ENCODE measurements at places on chromosomes 5 and 9. TPM values are rescaled to one million over a fixed set of nuclear protein-coding genes. Genes with fewer than 3 reads are reported as not detected.

PHF24 gene
- polyA plus RNA-seq = not detected

DBH gene
- polyA plus RNA-seq = not detected

COL5A1 gene
- 109 TPM for polyA plus RNA-seq

LCN12 gene
- polyA plus RNA-seq = 0.02 TPM

DRD1 gene
- polyA plus RNA-seq = 0.19 TPM

IL13 gene
- polyA plus RNA-seq = not detected

PCAT7 gene
- polyA plus RNA-seq = 0.01 TPM

RNF183 gene
- polyA plus RNA-seq = not detected

- no peak for DNase-seq
These were observed 1279.5 kb downstream of the CDH12 start for GRCh38 chr5:21573416-21574314.

GRCh38 chr9:129400001-129400970, 220.6 kb downstream of the C9orf50 start:
- DNase-seq = no peak

GRCh38 chr5:145160679-145161078, 674.5 kb downstream of the PRELID2 start:
- DNase-seq = no peak

DNA sequence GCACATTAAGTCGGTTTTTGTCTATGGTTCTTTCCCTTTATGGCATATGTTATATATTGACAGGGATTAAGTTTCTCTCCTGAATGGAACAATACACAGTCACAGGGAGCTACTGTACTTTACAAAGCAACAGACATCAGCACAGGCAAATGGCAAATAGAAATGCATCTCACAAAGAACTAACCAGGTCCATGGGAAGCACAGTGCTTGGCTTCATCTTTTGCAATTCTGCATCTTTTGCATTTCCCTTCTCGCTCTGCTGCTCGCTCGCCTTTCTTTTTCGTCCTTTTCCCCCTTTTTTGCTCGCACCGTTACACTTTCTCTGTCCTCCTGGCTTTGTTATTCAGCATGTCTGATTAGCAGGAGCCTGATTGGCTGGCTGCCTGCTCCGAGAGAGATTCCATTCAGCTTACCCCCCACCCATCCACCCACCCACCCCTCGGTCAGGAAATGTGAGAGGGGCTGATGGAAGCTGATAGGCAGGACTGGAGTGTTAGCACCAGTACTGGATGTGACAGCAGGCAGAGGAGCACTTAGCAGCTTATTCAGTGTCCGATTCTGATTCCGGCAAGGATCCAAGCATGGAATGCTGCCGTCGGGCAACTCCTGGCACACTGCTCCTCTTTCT, at the start of gene ADAMTSL1:
Gene ADAMTSL1, plus strand, starts transcription at position 502 of the 628 bp plus-strand sequence. Its CDS starts 80 bp downstream, at position 582.
- DNase-seq = peak; percentile 68

- DNase-seq = no peak
These were observed 83.8 kb upstream of the FREM1 start for GRCh38 chr9:14993901-14994554.

- DNase-seq = peak; percentile 61
These were observed 737 bp downstream of the SLC1A3 start for GRCh38 chr5:36607114-36607571.

- no peak for DNase-seq
These were observed 2267.7 kb upstream of the ACO1 start for GRCh38 chr9:30116673-30117217.

DNA sequence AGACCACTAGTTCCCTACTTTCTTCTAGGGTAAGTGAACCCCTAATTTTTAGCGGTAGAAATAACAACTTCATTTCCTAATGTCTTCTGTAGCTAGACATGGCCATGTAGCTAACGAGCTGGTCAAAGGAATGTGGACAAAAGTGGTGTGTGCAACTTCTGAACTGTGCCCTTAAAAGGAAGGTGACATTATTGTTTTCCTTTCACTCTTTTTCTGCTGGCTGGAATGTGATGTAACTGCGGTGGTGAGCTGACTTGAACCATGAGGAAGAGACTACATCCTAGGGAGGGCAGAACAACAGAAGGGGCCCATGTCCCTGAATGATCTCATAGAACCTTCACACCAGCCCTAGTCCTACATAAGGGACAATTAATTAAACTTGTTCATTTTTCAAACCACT, 1.3 kb upstream of the SNX2 start:
- DNase-seq = no peak

DNA sequence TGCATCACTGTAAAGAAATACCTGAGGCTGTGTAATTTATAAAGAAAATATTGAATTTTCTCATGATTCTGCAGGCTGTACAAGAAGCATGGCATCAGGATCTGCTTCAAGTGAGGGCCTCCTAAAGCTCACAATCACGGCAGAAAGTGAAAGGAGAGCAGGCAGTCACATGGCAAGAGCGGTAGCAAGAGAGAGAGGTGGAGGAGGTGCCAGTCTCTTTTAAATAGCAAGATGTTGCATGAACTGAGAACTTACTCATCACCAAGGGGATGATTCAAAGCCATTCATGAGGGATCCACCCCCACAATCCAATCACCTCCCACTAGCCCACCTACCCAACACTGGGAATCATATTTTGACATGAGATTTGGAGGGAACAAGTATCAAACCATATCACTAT, 184.5 kb upstream of the PAPPA start:
- DNase-seq = peak; percentile 43

DNA sequence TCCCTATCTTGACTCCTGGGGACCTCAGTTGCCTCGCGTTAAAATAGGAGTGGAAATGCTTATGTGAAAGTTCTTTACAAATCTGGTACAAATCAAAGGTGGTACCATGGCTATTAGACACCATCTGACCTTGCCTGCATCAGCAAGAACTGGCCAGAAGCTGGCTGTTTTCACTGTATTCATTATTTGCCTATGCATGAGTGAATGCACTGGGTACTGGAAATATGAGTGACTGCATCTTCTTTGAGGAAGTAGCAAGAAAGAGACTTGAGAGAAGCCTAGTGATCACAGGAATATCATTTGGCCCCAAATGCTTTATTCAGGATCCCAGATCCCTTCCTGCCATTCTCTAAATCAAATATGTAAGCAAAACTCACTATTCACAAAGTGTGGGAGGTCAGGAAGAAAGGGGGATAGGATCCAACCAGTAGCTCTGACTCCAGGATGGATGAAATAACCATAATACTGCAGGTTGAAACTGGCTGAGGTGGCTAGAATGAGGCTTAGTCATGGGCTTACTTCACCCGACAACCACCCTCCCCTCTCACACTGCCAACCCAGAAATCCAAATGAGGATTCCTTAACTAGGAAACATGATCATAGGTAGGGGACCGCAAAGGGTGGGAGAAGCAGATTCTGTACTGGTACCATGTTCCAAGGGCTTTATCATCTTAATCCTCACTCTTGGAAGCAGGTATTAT, 56.7 kb downstream of the FAM114A2 start:
- no peak for DNase-seq

GRCh38 chr9:77325058-77325457, 147.7 kb downstream of the VPS13A start:
- no peak for DNase-seq

GRCh38 chr9:88739373-88739772, 204.4 kb downstream of the NXNL2 start:
- no peak for DNase-seq

GRCh38 chr9:6779417-6780241, 21.9 kb downstream of the KDM4C start:
- peak; percentile 84 for DNase-seq

GRCh38 chr5:16160706-16161105, 18.9 kb downstream of the MARCHF11 start:
- DNase-seq = peak; percentile 52

GRCh38 chr5:124421584-124421983, 324.9 kb downstream of the ZNF608 start:
- no peak for DNase-seq

DNA sequence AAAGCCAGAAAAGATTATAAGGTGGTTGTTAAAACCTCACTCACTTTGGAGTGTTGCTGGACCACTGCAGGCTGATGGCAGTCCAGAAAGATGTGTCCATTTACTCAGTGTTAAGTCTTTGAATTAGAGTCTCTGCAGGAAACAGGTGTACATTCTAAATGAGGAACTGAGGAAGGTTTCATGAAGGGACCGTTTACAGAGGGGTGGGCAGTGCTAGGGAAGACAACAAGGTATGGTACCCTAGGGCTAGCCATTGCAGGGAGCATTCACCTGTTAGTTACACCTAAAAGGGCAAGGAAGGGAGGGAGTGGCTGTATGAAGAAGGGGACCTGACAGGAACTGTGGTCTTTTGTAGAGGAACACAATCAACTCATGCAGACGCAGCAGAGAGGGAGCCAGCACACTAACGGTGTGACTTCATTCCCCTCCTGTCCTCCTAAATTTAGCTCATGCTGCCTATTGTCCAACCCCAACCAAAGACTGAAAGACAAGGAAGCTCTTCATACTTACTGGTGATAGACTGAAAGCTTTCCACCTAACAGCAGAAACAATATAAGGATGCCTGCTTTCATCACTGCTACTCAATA, 32.2 kb upstream of the PAX5 start:
- DNase-seq = no peak

DNA sequence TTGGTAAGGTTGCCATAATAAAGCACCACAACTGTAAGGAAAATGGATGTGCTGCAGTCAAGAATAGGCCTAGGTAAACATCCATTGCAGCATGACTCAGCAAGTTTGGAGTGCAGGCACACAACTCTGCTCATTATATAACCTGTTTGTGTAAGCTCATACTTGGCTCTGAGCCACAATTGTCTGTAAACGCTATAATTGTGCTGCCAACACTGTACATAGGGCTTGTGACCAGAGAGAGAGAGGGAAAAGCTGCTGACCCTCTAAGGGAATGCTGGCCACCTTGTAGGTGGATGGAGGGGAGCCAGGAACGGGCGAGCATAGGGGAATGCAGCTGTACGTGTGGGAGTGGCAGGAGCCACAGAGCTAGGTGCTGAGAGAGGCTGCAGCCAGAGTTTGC, 2186.5 kb upstream of the ACO1 start:
- no peak for DNase-seq

DNA sequence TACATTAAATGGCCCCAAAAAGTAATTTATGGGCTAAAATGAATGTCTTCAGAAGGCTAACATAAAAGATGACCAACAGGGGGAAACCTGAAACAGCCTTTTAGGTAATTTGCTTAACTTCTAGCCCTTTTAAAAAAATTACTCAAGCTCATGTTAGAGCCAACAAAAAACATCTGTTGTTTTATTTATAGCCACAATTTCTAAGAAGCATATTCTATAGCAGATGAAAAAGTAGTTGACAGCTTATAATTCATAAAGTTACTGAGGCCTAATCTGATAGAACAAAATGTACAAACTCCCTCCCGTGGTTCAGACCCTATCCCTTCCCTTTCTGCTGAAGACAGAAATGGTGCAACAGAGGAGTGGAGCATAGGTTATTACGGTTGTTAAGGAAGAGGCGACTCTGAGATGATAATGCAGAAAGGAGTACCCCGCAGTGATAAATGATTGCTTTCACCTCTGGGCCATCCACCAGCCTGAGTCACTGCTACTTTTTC, 46.1 kb downstream of the PIK3R1 start:
- peak; percentile 51 for DNase-seq

- no peak for DNase-seq
These were observed 74.5 kb downstream of the MVB12B start for GRCh38 chr9:126401107-126401506.

GRCh38 chr9:90830977-90831376, 29.4 kb downstream of the SYK start:
- DNase-seq = no peak

DNA sequence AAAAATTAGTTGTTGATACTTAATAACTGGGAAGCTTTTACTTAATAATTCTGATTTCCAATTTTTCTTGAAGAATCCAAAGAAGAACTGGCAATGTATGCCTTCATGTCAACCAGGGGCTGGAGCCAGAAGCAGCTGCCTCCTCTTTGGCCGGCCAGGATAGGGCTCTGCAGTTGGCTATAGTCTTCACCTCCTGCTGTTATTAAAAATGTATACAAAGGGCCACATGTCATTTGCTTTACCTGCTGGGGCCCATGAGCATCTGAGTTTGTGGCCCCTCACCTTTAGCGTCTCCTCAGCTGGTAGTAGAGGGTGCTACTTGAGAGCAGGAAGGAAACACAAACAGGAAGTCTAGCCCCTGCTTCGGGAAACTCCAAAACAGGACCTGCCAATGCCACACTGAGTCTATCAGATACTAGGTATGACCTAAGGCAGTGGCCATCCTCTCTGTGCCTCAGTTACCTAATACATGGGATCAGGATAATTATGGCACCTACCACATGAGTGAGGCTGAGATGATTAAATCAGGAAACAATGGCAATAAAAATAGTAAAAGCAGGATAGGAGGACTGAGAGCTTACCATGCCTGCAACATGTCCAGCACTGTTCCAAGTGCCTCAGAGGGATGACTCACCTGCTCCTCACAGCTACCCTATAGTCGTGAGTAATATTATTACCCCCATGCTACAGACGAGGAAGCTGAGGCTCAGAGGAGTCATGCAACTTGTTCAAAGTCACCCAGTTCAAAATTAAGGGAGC, 21.3 kb downstream of the CCDC69 start:
- DNase-seq = peak; percentile 73

- DNase-seq = peak; percentile 21
These were observed 200.5 kb upstream of the ACTBL2 start for GRCh38 chr5:57683036-57683630.

- peak; percentile 11 for DNase-seq
These were observed 760 bp downstream of the ALDH1B1 start for GRCh38 chr9:38393128-38393796.

DNA sequence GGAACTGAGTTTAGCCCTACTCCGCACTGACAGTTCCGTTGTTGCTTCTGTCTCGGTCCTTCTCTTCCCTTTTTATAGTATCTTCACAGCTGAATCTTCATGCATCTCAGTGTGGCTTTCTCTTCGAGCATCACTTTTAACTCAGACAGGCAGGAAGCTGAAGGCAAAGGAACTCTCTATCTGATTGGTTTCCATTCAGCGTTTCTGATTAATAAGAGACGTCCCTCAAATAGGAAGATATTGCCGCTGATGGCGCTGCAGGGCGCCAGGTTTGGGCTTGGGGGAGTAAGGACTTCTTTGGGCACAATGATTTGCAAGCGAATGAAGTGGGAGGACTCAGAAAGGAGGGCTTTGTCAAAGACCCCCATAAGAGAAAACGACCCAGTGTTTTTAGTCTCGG, at the start of gene CDH9:
Gene CDH9, minus strand, starts transcription at position 111 of the 400 bp plus-strand sequence. CDS start 50,253 bp downstream, outside the sequence.
- no peak for DNase-seq

Measured in fibroblast of lung (primary cell).